ENCODE measurements at places on chromosomes 16 and 17.

DNA sequence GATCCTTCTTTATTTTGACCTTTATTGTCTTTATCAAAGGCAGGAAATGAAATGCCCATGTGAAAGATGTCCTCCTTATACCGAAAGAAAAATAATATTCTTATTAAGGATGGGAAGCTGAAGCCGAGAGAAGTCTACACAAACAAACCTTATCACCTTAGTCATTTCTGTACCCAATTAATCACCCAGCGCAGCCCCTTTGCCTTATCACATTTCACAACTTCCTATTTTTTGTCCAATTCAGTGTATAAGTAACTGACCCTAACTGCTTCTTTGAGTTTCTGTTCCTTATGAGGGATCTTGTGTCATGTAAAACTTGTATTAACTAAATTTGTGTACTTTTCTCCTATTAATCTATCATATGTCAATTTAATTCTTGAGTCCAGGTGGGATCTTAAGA is 16.4 kb upstream of the CCL23 start:
- no peak for DNase-seq

DNA sequence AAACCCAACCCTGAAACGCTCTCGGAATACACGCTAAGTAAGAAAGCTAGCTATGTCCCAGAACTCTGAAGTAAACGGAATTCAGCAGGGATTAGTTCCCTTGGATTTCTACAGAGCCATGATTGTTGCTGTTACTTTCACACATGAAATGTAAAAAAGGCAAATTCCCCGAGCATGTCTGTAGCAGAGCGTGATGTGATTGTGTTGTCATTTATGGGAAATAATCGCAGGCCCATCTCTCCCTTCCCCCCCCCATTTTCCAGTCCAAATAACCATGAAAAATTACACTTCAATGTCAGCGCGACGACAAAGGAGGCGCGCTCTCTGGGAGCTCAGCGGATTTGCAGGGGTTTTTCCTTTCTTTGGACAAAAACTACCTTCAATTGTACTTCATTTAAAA is 209.0 kb downstream of the ZFHX3 start:
- no peak for DNase-seq

GRCh38 chr16:8199390-8199789 is 390.9 kb downstream of the TMEM114 start:
- no peak for DNase-seq

DNA sequence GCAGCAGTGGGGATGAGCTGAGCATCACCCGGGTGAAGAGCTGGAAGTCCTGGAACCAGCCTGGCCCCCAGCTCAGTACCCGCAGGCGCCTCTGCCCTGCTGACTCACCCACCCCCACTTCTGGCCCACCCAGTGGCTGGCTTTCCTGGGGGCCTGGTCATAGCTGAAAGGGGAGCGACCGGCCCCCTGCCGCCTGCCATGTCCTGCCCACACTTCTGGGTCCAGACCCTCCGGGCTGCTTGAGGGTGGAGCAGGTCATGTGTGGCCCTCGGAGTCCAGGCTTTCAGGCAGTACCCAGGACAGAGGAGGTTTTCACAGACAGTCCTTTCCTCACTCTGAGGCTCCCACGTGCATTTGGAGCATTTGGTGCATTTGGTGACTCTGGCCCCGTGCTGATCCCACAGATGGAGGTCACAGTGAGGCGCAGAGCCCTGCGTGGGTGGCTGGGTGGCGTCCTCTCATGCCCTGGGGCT is 7.1 kb upstream of the PIEZO1 start:
- no peak for DNase-seq

DNA sequence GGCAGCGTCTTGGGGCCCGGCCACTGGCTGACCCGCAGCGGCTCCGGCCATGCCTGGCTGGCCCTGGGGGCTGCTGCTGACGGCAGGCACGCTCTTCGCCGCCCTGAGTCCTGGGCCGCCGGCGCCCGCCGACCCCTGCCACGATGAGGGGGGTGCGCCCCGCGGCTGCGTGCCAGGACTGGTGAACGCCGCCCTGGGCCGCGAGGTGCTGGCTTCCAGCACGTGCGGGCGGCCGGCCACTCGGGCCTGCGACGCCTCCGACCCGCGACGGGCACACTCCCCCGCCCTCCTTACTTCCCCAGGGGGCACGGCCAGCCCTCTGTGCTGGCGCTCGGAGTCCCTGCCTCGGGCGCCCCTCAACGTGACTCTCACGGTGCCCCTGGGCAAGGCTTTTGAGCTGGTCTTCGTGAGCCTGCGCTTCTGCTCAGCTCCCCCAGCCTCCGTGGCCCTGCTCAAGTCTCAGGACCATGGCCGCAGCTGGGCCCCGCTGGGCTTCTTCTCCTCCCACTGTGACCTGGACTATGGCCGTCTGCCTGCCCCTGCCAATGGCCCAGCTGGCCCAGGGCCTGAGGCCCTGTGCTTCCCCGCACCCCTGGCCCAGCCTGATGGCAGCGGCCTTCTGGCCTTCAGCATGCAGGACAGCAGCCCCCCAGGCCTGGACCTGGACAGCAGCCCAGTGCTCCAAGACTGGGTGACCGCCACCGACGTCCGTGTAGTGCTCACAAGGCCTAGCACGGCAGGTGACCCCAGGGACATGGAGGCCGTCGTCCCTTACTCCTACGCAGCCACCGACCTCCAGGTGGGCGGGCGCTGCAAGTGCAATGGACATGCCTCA is 773 bp downstream of the NTN3 start:
- DNase-seq: no peak

- no peak for DNase-seq
Measured at GRCh38 chr17:17089796-17090641, 47.8 kb downstream of the MPRIP start.

- DNase-seq: no peak
Measured at GRCh38 chr16:83744441-83744981, 63.3 kb upstream of the HSBP1 start.

DNA sequence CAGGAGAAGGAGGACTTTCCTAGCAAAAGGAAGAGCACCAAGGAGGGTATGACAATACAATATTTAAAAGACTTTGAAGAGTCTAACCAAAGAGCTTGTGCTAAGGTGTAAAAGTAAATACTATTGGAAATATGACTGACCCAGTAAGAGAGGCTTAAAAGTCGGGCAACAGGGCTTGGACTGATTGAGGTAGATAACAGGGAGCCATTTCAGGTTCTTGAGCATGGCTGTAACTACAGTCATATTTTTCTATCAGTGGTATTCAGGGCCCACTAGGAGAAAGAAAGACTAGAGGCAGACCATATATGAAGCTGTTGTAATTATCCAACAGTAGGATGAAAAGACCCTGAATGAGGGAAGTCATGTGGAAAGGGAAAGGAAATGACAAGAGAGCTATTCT is 62.3 kb downstream of the SMURF2 start:
- DNase-seq: no peak

GRCh38 chr17:7824021-7824924 is 9.7 kb upstream of the KDM6B start:
- DNase-seq: no peak

GRCh38 chr17:71472809-71473789 is 647.7 kb upstream of the SOX9 start:
- peak; percentile 43 for DNase-seq

GRCh38 chr16:51550800-51551347 is 399.8 kb upstream of the SALL1 start:
- no peak for DNase-seq

- DNase-seq: no peak
Measured at GRCh38 chr17:62994931-62995330, 28.9 kb downstream of the TANC2 start.

GRCh38 chr17:13702266-13702665 is 100.5 kb upstream of the HS3ST3A1 start:
- DNase-seq: no peak

- no peak for DNase-seq
Measured at GRCh38 chr17:60910415-60910814, 232.8 kb downstream of the BCAS3 start.

DNA sequence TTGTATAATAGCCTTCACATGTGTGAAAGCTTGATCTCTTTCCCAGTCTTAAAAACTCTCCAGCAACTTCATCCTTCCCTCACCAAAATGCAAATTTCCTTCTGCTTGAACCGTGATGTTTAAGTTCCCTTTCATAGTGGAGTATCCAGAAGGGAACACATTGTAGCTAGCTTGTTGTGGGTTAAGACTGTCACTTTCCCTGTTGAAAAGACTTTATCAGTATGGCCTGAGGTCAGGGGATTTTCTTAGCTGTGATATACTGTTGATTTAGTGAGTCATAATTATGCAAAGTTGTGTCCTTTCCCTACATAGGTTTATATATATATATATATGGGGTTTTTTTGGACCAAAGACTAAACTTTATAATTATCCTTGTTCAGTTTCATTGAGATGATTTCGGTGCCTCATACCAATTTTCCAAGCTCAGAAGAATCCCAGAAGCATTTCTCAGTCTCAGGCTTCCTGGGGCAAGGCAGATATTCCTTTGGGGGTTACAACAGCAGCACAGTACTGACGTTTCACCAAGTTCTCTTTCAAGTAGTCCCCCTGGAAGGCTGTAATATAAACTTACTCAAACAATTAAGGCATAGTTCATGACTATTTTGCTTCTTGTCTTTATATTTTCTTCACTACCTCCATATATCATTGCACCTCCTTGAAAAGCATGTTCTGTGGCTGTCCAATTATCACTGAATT is 35.7 kb downstream of the ESRP2 start:
- DNase-seq: no peak

GRCh38 chr16:72159386-72159785 is 12.6 kb downstream of the PMFBP1 start:
- DNase-seq: no peak

GRCh38 chr17:35731239-35731916 is at the start of gene RASL10B:
RASL10B (plus strand) TSS chr17:35731639; CDS start chr17:35735185, 3,546 bp downstream.
- DNase-seq: peak; percentile 83

GRCh38 chr16:27547134-27547533 is 2.6 kb downstream of the GTF3C1 start:
- DNase-seq: no peak

DNA sequence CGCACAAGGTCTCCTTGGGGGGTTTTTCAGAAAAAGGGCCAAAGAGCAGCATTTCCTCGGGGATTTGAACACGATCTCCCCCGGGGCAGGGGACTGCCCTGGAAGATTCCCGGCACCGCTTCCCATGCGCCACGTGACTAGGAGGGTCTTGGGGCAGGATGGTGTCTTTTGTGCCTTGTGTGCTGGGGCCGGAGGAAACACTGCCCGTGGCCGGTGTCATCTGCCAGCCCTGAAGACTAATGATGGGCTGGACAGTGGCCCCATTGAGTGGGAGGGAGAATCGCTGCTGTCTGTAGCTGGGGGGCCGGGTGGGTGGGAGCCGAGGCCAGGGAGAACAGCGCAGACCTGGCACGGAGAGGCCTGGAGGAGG is 315.1 kb downstream of the SEC14L1 start:
- no peak for DNase-seq

- no peak for DNase-seq
Measured at GRCh38 chr16:83971165-83972130, 3.4 kb downstream of the NECAB2 start.

GRCh38 chr17:80604670-80605010 is 60.0 kb downstream of the RPTOR start:
- DNase-seq: no peak

- no peak for DNase-seq
Measured at GRCh38 chr16:75267631-75268264, 16.3 kb upstream of the BCAR1 start.

- no peak for DNase-seq
Measured at GRCh38 chr17:45227926-45228762, 6.5 kb downstream of the FMNL1 start.

DNA sequence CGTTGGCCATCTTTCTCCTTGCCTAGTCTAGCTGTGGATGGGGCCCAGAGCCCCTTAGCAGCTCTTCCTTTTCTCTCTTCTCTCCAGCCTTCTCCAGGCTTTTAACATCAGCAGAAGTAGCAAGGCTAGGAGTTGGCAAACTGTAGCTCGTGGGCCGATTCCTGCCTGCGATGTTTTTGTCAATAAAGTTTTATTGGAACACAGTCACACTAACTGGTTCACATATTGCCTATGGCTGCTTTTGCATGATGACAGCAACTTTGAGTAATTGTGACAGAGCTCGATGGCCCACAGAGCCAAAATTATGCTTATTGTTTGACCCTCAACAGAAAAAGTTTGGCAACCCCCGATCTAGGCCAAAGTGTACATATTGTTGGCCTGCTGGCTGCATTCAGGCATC is 199.9 kb downstream of the RBFOX1 start:
- no peak for DNase-seq

- DNase-seq: no peak
Measured at GRCh38 chr16:85054948-85055492, 27.4 kb downstream of the KIAA0513 start.

DNA sequence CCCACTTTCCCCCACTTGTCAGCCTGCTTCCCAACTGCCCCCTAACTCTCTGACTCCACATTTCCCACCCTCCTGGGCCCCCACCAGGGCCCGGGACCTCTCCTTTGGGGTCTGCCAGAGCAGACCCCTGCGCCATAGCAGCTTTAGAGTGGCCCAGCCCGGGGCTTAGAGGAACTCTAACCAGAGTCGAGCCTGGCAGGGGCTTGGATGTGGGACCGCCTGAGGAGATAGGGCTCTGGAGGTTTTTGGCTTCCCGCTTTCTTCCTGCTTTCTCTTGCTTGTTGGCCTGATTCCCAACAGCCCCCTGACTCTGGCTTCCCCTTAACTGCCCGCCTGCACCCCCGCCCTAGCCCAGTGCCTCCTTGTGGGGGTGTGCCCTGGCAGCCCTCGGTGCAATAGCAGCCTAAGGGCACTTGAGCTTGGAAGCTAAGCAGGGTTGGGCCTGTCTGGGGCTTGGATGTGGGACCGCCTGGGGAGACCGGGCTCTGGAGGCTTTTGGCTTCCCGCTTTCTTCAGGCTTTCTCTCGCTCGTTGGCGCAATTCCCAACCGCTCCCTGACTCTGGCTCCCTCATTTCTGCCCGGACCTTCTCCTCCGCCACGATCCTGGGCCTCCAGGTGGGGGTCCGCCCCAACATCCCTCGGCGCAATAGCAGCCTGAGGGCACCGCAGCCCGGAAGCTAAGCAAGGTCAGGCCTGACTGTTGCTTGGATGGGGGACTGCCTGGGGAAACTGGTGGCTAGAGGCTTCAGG is 2292.0 kb downstream of the TP53TG3F start:
- no peak for DNase-seq

DNA sequence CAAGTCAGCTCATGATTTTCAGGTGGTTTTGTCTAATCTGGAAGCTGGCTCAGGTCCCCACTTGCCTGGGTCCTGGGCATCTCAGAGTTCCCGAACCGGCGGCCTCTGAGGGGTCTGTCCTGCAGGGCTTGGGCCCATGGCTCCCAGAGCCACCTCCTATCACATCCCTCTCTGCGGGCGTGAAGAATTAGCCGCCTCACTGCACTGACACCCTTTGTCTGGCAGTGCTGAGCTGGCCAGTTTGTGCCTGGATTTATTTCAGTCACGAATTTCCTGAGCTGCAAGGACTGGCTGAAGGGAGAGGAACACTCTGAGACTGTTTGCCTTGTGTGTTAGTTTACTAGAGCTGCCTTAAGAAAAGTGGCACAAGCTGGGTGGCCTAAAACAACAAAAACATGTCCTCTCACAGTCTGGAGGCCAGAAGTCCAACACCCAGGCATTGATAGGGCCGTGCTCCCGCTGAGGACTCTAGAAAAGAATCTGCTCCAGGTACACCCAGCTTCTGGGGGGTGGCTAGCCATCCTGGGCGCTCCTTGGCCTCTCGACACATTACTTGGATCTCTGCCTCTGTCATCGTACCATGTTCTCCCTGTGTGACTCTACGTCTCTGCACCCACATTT is 217.5 kb upstream of the DYNLRB2 start:
- DNase-seq: no peak
